ENCODE measurements at places on chromosomes 11 and 22. TPM values are rescaled to one million over a fixed set of nuclear protein-coding genes. Genes with fewer than 3 reads are reported as not detected.
A peak's percentile ranks its signal among the peaks of the same experiment; 100 is the strongest.

The PTPN5 gene
- total RNA-seq: 1.6 TPM

The UPK2 gene
- total RNA-seq: not detected

The CHST1 gene
- 1.7 TPM for total RNA-seq

The RTN3 gene
- 116 TPM for total RNA-seq

The NRIP3 gene
- 0.80 TPM for total RNA-seq

The KRTAP5-10 gene
- total RNA-seq: not detected

The WNT11 gene
- total RNA-seq: 4.7 TPM

The BEST1 gene
- 18.9 TPM for total RNA-seq

The CREB3L1 gene
- total RNA-seq: 39.5 TPM

The INTS4 gene
- 31.4 TPM for total RNA-seq

The SMIM35 gene
- total RNA-seq: not detected

GRCh38 chr22:38433871-38434270 lies 21.1 kb downstream of the KCNJ4 start:
- DNase-seq: no peak

GRCh38 chr11:81579339-81579738 lies 1154.3 kb downstream of the FAM181B start:
- DNase-seq: no peak

DNA sequence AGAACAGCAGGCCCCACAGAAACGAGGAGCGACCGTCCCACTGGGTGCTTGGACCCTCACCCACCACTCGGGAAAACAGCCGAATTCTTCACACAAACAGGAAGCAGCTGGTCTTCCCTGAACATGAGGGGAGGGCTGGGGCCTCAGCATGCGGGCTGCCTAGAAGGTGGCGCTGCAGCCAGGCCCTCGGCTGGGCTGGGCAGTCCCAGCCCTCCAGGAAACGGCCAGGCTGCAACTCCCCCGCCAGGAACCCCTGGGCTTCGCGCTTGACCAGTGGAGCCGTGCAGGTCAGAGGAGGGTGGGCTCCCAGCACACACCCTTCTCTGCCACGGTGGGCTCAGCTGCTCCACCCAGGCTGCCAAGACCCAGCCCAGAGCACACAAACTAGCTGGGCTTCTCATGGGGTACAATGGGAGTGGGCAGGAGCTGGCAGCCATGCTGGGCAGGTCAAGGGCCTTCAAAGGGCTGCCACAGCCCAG lies 29.6 kb downstream of the IGF2 start:
- DNase-seq: no peak

DNA sequence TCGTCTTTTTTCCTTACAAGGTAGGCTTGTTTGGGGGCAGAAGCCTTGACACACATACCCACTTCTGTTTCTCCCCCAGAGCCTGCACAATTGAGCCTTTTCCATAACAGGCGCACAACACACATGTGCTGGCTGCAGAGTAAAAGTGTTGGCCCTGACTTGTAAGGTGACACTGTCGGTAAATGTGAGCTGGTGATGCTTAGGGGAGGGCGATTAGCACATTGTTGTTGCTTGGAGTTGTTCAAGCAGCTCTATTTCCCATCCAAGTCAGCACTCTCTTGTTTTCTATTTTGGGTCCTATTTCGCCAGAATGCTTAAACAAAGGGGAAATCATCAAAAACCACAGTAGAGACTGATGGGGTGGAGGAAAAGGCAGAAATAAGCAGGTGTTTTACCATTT lies 51.9 kb upstream of the PTPRJ start:
- no peak for DNase-seq

- peak; percentile 53 for DNase-seq
Observed at GRCh38 chr11:119741369-119742262, 12.6 kb upstream of the NECTIN1 start.

DNA sequence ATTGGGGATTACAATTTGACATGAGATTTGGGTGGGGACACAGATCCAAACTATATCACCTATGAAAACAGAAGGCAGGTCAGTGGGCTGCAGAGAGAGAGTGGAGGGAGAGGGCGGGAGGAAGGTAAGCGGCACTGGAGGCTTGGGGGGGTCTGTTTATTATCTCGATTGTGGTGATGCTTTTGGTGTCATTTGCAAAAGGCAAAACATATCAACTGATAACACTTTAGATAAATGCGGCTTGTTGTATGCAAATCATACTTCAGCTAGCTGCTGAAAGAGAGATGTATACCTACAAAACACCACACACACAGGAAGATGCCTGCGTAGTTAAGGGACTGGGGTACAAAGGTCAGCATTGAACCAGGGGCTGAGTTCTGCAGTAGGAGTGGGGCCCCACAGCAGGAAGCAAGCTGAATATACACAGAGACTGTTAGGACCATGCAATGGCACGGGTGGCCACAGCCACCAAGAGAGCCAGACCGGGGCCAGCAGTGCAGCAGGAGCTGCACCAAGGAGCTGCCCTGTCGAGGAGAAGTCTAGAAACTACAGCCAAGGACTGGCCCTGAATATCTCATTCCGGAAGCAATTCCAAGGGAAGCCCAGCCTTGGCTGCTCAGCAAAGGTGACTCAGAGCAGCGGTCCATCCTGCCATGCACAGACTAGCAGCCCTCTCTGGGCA lies 23.8 kb upstream of the TOLLIP start:
- no peak for DNase-seq

GRCh38 chr11:88515002-88515401 lies 177.5 kb upstream of the CTSC start:
- DNase-seq: no peak

- no peak for DNase-seq
Observed at GRCh38 chr22:39634530-39635405, 64.2 kb downstream of the CACNA1I start.

DNA sequence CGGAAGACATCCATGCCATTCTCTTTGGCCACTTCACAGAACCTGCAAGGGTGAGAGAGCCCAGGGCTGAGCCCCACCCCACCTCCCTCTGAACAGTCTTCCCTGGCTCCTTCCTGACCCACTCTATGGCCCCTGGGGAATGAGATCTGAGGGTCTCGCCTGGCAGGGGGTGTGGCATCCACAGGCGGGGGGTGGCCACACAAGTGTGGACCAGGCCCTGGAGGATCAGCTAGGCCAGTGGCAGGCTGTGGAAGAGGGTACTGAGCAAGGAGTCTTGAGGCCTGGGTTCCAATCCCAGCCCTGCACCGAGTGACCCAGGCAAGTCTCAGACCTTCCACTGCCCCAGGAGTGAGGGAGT lies 5.6 kb upstream of the LRFN4 start:
- no peak for DNase-seq

DNA sequence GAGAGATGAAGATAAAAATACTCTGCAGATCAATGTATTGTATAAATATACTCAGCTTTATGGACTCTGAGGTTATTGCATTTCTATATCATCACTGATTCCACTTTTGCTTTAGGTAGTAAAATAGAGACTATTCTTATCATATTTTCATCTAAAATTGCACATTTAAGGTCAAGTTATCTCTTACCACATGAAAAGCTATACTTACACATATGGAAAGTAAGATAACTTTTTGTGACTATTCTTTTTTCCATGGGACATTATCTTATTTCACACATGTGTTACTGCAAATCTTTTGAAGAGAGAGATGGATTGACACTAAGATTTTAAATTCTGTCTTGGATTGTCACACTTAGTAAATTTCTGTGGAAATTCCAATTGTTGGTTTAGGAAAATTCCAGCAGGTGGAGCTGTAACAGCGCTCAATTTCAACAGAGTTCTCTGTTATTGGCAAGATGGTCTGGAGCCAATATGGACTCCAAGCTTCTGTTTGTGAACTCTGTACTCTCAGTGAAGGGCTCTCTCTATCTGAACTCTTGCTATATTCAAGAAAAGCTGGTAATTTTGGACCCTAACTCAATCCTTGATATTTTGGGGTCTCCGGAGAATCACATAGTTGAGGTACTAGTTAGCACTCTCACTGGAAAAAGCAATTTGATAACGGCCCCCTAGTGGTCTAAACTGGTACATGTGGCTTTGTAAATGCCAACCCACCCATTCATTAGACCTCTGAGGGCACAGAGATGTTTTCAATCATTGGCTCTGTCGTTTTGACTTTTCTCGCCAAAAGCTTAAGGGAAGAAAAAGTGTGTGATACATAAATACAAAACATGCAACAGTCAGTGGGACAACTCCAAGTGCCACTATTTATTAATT lies 429.7 kb downstream of the ETS1 start:
- no peak for DNase-seq

GRCh38 chr22:49999063-49999945 lies 13.3 kb downstream of the IL17REL start:
- peak; percentile 84 for DNase-seq

- DNase-seq: no peak
Observed at GRCh38 chr11:92384802-92385201, 160.2 kb downstream of the FAT3 start.

DNA sequence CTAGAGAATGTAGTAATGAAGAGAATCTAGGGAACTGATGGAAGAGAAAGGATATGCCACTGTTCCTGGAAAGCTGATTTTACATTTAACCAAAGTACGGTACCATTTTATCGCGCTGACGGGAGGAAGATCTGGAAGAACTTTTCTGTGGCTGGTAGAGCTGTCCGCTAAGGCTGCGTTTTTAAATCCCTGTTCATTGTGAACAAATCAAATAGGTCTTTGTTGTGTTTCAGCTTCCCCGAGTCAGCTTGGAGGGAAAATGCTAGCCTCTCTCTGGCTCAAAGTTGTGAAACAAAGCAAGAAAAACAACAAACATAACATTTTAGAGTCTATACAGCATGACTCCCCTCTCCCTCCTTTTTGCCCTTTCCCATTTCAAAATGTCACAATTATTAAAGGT lies 34.4 kb downstream of the FBXO7 start:
- DNase-seq: no peak

GRCh38 chr11:132408877-132409276 lies 1038.5 kb downstream of the NTM start:
- no peak for DNase-seq

DNA sequence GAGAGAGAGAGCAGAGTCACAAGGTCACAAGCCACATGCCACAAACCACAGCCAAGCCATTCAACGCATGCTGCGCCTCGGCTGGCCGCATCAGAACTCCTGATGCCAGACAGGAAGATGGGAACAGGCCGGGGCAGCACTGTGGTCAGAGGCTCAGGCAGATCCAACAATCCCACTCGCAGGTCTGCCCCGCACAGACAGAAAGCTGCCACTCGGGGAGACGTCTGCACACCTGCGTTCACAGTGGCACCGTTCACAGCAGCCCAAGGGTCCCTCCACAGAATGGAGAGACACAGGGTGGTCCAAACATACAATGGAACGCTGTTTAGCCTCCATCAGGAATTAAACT lies 408.8 kb downstream of the CTTN start:
- DNase-seq: no peak

DNA sequence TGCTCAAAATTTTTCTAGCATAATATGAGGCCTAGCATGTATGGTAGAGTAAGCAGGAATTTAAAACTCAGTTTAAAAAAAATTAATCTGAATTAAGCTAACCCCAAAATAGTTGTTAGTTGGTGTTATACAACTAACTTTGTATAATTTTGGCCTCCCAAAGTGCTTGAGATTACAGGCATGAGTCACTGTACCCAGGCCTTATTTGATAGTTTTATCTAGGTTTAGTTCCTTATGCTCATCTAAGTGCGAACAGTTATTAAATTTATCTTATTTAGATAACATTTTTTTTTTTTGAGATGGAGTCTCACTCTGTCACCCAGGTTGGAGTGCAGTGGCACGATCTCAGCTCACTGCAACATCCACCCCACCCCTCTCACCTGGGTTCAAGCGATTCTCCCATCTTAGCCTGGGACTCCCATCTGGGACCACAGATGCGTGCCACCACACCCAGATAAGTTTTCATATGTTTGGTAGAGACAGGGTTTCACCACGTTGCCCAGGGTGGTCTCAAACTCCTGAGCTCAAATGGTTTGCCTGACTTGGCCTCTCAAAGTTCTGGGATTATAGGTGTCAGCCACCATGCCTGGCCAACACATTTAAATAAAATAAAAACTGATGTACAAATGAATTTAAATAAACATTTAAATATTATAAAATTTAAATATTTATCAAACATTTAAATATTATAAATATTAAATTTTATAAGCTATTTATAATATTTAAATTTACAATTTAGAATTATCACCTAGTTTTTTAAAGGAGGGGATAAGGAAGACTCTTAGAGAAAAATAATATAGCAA lies 7.5 kb downstream of the IL18 start:
- no peak for DNase-seq

DNA sequence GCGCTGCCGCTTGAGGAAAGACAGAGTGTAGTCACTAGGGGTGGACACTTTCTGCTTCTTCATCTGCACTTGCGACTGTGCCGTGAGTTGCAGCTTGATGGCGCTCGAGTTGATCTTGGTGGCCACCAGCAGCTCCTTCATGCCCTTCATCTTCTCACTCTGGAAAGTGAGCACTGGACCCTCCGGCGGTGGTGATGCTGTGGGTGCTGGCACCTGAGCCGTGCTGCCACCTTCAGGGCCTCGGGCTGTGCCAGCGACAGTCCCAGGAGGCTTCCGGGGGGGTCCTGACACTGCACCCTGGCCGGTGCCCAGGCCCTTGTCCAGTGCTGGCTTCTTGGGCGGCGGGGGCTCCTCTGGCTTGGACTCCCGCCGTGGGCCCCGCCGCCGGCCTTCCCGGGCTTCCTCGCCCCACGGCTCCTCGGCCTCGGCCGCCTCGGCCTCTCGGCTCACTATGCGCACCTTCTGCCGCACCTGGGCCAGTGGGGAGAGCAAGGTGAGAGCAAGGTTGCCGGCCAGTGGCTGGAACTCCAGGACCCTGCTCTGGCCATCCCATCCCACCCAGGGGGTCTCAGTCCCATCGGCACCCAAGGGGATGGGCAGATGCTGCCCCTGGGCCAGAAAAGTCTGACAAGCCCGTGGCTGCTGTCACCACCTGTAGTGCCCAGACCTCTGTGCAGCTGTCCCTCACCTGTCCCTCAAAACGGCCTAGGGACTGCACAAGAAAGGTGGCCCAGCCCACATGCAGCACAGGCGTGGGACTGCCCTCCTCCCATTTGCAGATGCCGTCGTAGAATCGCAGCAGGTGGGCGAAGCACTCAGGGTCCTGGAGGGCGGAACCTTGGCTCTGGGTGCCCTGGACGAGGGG lies 1.6 kb upstream of the MAP4K2 start:
- peak; percentile 76 for DNase-seq

- DNase-seq: no peak
Observed at GRCh38 chr22:38873469-38874411, 1.7 kb upstream of the CBX6 start.

GRCh38 chr11:100578831-100579311 lies 108.2 kb upstream of the ARHGAP42 start:
- DNase-seq: no peak

- DNase-seq: no peak
Observed at GRCh38 chr11:130612291-130612851, 163.9 kb downstream of the ADAMTS15 start.

GRCh38 chr11:47980907-47981621 lies 705 bp downstream of the PTPRJ start:
- peak; percentile 90 for DNase-seq

DNA sequence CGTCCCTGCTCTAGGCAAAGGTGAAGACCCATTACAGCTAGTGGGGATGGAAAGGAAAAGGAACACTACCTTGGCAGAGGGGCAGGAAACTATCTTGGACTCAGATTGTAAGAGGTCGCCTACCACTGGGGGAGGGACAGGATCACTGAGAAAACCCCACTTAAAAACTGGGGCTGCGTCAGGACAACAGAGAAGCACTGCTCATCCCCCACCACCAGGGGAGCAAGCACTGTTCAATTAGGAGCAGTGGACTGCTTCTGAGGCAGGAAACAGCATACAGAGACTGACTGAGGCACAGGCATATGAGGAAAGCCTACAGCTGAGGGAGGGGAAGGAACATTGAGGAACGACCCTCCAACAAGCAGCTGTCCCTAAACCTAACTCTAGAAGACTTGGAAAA lies 20.8 kb upstream of the DLAT start:
- DNase-seq: no peak
